ENCODE measurements at places on chromosomes 2 and 18. TPM values are rescaled to one million over a fixed set of nuclear protein-coding genes. Genes with fewer than 3 reads are reported as not detected.

DNA sequence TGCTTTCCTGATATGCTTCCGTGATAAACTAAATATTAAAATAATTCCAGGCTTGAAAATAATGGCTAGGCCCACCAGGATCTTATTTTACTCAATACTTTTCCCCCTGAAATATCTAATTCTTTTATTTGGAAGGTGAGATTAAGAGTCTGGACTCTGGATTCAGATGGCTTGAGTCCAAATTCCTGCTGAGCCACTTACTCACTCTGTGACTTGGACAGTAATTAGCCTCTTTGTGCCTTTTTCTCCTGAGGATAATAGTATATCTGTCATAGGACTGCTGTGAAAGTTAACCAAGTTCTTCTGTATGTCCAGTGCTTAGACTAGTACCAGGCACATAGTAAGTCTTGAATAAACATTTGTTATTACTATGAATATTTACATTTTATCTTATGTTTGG is 127.3 kb upstream of the ERBB4 start:
- no peak overlapping the region for H3K27ac ChIP-seq
- no peak overlapping the region for H3K4me3 ChIP-seq
- H3K36me3 ChIP-seq = no peaks in the 10 kb centered on the region
- no peak for DNase-seq

HOXD10 gene
- 2.7 TPM for total RNA-seq

DNA sequence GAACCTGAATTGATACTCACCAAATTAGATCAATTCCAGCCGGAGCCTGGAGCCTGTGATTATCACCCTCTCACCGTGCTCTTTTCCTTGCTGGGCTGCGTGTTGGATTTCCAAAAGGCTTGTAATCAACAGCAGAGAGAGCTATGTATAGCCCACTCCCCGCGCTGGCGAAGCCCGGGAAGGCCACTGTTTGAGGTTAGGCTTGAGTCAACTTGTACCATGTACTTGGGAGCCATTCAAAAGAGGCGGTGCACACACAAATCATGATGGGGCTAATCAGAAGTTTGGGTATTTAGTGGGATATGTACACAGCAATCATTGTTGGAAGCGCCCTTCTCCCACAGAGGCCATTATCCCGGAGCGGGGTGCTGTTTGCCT is 151.6 kb downstream of the GLI2 start:
- H3K4me3 ChIP-seq = no peak overlapping the region
- no peaks in the 10 kb centered on the region for H3K27me3 ChIP-seq
- no peak overlapping the region for H3K27ac ChIP-seq
- no peaks in the 10 kb centered on the region for H3K36me3 ChIP-seq
- DNase-seq = no peak
- H3K4me1 ChIP-seq = peaks cover 19% of the 10 kb centered on the region

DNA sequence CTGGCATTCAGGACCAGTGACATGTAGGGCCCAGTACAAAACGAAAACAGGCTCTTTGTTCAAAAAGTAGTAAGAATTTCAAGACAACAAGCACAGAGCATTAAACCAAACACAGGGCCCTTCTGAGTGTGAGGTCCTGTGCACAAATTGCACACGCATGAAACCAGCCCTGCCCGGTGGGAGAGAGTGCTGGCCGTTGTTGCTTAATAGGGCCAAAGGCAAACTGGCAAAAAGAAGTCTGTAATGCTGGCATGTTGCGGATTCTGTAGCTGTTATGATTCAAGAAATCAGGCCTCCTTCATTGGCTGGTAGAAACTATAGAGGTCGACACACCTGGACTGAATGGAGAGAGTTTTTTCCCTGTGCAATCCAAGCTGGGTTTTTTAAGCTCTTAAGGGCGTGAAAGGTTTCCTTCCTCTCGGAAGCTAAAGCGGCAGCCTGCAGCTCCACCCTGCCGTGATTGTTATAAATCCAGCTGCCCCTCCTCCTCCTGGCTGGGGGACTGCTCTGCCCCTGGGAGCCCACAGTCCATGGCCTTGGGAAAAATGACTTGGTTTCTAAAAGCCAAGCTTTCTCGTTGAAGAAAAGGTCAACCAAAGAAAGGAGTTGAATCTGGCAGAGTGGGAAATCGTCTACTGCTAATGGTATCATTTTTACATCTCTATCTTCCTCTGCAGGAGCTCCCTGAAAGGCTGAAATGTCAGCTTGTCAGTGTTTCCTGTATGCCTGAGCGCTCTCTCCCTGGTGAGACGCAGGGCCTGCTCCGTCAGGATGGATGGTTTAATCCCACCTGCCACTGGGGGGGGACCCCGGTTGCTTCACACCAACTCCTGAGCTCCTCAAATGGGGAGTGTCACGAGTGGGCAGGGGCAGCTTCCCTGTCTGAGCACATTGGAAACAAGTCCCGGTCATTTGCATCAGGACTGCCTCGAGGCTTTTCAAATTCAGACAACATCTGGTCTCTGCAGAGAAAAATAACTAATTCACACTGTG is 143.6 kb downstream of the ALPK2 start:
- no peak overlapping the region for H3K4me3 ChIP-seq
- no peak for DNase-seq
- no peaks in the 10 kb centered on the region for H3K27me3 ChIP-seq

GRCh38 chr2:210611466-210611865 is 55.1 kb downstream of the CPS1 start:
- no peak overlapping the region for H3K27ac ChIP-seq
- no peaks in the 10 kb centered on the region for H3K27me3 ChIP-seq
- H3K4me1 ChIP-seq = no peaks in the 10 kb centered on the region
- no peak overlapping the region for H3K4me3 ChIP-seq

TMBIM1 gene
- total RNA-seq = 59.9 TPM

GKN2 gene
- total RNA-seq = not detected

DNA sequence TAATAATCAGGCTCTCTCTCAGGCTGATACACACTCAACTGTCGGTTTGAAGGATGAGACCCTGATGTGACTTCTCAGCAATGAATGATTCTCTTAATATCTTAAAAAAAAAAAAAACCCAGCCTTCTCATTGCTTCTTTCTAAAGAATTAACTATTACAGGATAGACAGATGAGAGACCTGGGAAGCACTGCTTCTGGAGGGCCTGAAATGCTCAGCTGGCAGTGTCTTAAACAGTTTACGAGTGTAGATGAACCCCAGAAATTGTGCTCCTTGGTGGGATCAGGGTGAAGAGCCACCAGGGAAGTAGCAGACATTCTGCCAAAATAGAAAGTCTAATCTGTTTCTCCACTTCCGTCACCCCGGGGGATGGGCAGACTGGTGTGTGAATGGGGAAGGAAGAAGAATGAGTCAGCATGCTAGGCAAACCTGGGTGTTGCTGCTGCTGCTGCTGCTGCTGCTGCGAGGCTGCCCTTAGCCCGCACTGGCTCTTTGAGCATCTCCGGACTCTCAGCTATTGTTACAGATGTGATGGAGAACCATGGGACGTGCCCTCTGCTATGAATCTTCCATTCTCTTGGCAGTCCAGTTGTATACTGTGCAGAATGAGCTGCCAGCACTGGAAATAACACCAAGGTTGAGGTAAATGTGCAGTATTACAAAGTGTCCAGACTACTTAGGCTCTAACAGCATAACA is 158.4 kb downstream of the SETBP1 start:
- no peaks in the 10 kb centered on the region for H3K36me3 ChIP-seq
- H3K27me3 ChIP-seq = no peaks in the 10 kb centered on the region
- H3K4me3 ChIP-seq = no peak overlapping the region
- peaks cover 19% of the 10 kb centered on the region for H3K4me1 ChIP-seq
- no peak overlapping the region for H3K27ac ChIP-seq

DSEL gene
- total RNA-seq = 5.9 TPM

LRP2 gene
- 4.1 TPM for total RNA-seq

DNA sequence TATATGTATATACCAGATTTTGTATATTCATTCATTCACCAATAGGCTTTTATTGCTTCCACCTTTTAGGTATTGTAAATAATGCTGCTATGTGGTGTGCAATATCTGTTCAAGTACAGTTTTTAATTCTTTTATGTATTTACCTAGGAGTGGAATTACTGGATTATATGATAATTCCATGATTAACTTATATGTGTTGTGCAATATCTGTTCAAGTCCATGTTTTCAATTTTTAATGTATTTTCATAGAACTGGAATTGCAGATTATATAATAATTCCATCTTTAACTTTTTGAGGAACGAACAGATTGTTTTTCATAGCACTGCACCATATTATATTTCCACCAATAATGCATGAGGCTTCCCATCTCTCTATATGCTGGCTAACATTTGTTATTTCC is 50.6 kb upstream of the L3MBTL4 start:
- DNase-seq = no peak
- H3K4me1 ChIP-seq = no peaks in the 10 kb centered on the region
- H3K27me3 ChIP-seq = no peaks in the 10 kb centered on the region
- H3K4me3 ChIP-seq = no peak overlapping the region
- H3K27ac ChIP-seq = no peak overlapping the region

- no peaks in the 10 kb centered on the region for H3K4me1 ChIP-seq
- no peaks in the 10 kb centered on the region for H3K36me3 ChIP-seq
- H3K27ac ChIP-seq = no peak overlapping the region
- H3K27me3 ChIP-seq = no peaks in the 10 kb centered on the region
Observed at GRCh38 chr18:37225279-37225678, 340.3 kb downstream of the CELF4 start.

- no peaks in the 10 kb centered on the region for H3K27me3 ChIP-seq
- no peak overlapping the region for H3K4me3 ChIP-seq
- no peaks in the 10 kb centered on the region for H3K36me3 ChIP-seq
- peak; percentile 9 for DNase-seq
- peaks cover 12% of the 10 kb centered on the region for H3K4me1 ChIP-seq
Observed at GRCh38 chr2:240134466-240134865, 1.6 kb downstream of the COPS9 start.

IL37 gene
- total RNA-seq = 1.3 TPM

DNA sequence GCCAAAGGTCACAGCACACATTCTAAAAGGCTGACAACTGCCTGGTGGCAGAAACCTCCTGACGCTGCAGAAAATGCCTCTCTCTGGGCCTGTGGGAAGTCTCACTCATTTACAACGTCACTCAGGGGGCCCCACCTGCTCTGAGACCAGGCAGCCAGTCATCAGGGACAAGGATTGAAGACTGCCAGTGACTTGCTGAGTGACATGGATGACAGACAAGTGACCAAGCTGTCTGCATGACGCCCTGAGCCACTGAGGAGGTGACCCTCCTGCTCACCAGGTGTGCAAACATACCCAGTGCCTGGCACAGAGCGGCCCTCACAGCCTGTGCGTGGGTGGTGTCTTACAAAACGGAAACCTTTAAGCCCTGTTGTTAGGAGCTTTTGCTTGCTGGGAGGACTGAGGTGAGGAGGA is 392.4 kb downstream of the TNS1 start:
- H3K27me3 ChIP-seq = no peaks in the 10 kb centered on the region
- H3K27ac ChIP-seq = no peak overlapping the region
- DNase-seq = no peak
- H3K36me3 ChIP-seq = no peaks in the 10 kb centered on the region
- no peak overlapping the region for H3K4me3 ChIP-seq
- peaks cover 8% of the 10 kb centered on the region for H3K4me1 ChIP-seq

MCM6 gene
- 32.3 TPM for total RNA-seq

DNA sequence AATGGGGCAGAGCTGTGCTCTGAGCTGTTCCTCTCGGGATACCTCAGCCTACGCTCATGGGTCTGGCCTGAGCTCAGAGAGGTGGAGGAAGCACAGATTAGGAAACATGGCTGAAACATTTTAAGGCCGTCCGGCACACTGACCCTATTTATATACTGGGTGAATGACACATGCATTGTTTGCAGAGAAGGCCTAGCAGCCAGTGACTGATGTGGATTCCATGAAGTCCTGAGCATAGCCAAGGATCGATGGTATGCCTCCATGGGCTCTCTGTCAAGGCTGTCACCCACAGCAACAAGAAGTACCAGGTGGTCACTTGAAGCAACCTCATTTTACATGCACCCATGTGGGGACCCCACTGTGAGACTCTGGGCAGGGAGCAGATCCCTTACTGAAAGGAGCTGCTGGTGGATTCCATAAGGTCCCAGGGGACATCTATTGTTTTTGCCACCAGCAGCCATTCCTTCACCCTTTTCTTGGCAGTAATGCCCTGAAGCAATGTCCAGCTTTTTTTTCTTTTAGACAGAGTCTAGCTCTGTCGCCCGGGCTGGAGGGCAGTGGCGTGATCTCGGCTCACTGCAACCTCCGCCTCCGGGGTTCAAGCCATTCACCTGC is 8.4 kb downstream of the PTMA start:
- no peak for DNase-seq
- no peaks in the 10 kb centered on the region for H3K36me3 ChIP-seq
- H3K4me1 ChIP-seq = peaks cover 16% of the 10 kb centered on the region
- no peak overlapping the region for H3K4me3 ChIP-seq

GRCh38 chr2:178473931-178474330 is 4.5 kb downstream of the FKBP7 start:
- H3K27me3 ChIP-seq = no peaks in the 10 kb centered on the region
- no peak overlapping the region for H3K27ac ChIP-seq
- DNase-seq = no peak
- no peaks in the 10 kb centered on the region for H3K4me1 ChIP-seq
- H3K36me3 ChIP-seq = no peaks in the 10 kb centered on the region
- no peak overlapping the region for H3K4me3 ChIP-seq

GRCh38 chr2:100185105-100185504 is 42.7 kb upstream of the AFF3 start:
- H3K36me3 ChIP-seq = no peaks in the 10 kb centered on the region
- no peak overlapping the region for H3K27ac ChIP-seq
- H3K27me3 ChIP-seq = no peaks in the 10 kb centered on the region
- peaks cover 7% of the 10 kb centered on the region for H3K4me1 ChIP-seq

NEURL3 gene
- 1.3 TPM for total RNA-seq

CRYBA2 gene
- 2.9 TPM for total RNA-seq

- H3K27me3 ChIP-seq = no peaks in the 10 kb centered on the region
- no peaks in the 10 kb centered on the region for H3K36me3 ChIP-seq
- no peak overlapping the region for H3K27ac ChIP-seq
- DNase-seq = no peak
Observed at GRCh38 chr18:9047715-9048114, 54.8 kb upstream of the NDUFV2 start.

DNA sequence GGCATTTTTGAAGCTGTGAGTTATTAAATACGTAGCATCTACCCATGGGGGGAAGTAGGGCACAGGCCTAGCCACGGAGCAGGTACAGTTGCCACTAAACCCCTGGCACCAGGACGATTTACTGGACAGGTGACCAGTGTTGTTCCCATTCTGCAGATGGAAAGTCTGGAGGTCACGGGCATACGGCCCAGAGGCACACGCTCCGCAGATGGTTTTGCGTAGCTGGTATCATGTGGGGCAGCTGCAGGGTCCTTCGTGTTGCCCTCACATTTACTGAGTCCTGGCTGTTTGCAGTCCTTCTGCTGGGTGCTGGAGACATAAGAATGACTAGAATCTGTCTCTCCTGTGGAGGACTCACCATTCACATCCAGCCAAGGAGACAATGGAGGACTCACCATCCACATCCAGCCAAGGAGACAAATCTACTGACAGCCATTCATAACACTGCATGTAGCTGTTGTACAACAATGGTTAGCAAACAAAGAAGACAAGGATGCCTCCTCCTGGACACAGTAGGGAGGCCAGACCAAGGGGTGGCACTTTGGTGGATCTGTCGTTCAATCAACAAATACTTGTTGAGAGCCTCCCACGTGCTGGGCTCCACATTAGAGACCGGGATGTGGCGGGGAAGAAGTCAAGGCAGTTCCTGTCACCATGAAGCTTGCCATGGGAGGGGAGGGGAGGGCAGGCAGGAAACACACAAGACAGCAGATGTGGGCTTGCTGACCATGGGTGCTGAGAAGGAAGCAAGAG is 24.9 kb downstream of the TWIST2 start:
- H3K4me3 ChIP-seq = no peak overlapping the region
- no peak overlapping the region for H3K27ac ChIP-seq

GRCh38 chr2:178499640-178500039 is 19.4 kb downstream of the PLEKHA3 start:
- H3K4me3 ChIP-seq = no peak overlapping the region
- H3K27me3 ChIP-seq = no peaks in the 10 kb centered on the region
- H3K36me3 ChIP-seq = peaks cover 5% of the 10 kb centered on the region
- DNase-seq = no peak
- H3K27ac ChIP-seq = no peak overlapping the region
